ENCODE measurements at places on chromosomes 2 and 18.

GRCh38 chr18:49076654-49077166 is 125.9 kb upstream of the SMAD7 start:
- no peak for DNase-seq

DNA sequence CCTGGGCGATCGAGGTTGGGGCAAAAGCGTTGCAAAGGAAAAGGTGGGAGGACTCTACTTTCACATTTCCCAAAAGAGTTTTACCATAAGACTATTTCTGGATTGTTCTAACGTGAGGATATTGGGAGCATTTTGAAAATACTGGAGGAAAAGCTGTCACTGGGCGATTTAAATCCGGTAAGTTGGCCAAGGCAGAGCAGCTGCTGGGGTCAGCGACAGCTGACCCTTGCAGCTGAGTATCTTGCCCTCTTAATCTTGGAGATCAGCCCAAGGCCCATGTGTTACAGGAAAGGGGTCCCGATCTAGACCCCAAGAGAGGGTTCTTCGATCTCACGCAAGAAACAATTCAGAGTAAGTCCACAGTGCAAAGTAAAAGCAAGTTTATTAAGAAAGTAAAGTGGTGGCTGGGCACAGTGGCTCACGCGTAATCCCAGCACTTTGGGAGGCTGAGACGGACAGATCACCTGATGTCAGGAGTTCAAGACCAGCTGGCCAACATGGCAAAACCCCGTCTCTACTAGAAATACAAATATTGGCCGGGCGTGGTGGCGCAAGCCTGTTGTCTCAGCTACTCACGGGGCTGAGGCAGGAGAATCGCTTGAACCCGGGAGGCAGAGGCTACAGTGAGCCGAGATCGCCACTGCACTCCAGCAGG is 964 bp upstream of the ST3GAL5 start:
- no peak for DNase-seq

GRCh38 chr2:31251851-31252250 is 17.9 kb downstream of the EHD3 start:
- DNase-seq: no peak

DNA sequence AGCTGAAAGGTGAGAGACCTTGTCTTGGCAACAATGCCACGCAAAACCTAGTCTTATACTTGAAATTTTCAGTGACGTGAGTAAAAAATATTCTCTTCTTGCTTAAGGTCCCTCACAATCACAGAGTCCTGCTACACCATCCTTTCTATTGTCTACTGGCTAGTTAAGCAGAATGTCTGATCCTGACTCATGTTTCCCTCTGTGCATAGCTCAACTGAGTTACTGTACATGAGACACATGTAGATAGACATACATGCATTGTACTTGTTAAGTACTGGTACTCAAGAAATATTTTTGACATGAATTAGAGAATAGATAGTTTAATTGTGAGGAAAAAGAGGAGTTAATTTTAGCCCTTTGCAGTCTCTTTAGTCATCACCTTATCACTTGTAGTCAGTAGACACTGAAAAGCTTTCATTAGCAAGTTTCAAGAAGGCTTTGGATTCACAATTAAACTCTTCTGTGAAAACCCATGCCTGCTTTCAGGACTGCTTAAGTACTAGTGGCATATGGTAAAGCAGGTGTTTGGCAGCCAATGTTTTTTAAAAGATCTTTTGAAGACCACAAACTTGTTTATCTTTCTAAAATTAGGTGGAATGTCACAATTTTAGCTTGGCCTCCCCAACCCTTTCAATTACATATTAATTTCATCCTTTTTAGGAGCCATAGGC is 158.7 kb upstream of the CCDC150 start:
- no peak for DNase-seq

GRCh38 chr2:122194546-122194945 is 439.1 kb downstream of the TSN start:
- DNase-seq: no peak

DNA sequence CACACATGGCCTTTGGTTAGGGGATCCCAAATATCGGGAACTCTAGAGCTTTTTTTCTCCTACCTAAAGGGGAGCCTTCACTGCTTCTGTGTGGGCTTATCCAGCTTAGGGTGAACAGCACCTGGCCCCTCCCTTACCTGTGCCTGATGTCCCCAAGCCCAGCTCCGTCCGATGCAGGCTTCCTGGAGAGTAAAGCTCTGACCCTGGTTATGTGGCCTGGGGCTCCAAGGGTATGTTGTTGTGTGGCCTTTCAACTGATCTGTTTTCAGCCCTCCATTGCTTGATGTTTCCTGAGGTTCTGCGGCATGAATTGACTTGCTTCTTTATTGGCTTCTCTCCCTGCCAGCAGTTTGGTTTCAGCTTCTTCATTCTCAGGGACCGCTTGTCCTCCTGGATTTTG is 66.0 kb downstream of the RAB31 start:
- DNase-seq: no peak

GRCh38 chr2:205511641-205512040 is 170.7 kb upstream of the NRP2 start:
- no peak for DNase-seq

DNA sequence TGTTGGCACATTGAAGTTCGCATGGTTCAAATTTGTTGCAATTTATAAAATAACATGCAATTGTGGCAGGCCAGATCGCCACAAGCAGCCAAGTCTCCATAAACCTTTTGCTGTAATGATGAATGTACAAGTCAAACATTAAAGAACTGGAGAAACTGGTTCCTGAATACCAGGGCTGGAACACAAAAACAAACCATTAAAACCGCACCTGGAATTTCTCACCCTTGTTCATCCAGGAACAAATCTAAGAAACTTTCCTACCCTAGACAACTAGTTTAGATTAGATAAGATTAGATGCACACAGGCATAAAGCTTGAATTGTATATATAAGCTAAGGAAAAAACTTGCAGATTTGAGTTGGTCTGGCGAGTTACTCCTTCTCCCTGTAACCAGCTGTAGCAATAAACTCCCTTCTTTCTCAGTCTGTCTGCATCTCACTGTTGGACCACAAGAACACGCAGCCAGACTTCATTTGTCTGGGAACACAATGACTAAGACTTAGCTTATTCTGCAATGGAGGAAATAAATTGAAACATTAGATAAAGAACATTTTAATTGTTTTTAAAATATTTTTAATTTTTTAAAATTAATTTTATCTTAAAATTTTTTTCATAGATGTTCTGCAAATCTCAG is 1835.5 kb upstream of the LRRTM1 start:
- no peak for DNase-seq

DNA sequence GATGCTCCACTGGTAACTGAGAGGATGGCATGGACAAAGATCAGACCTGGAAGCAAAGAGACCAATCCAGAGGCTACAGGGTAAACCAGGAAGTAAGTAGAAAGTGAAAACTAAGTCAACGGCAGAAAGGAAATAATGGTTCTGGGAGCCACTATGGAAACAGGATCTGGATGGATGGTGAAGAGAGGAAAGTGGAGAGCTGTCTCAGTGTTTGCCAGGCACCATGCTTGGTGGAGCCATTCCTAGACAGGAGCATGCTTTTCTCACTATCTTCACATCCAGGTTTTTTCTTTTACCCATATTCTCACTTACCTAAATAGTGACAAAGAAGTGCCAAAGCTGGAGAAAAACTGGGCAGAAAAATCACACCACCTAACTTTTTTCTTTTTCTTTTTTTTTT is 22.2 kb downstream of the ZNF521 start:
- DNase-seq: no peak
